Right lobe of liver (tissue), 6 donors: ENCODE measurements at places on chromosomes 1 and 21. TPM values are rescaled to one million over a fixed set of nuclear protein-coding genes. Genes with fewer than 3 reads are reported as not detected.

GRCh38 chr21:34348890-34349519 is 14.8 kb upstream of the KCNE2 start:
- no peaks in the 10 kb centered on the region for H3K36me3 ChIP-seq
- H3K27ac ChIP-seq = no peak overlapping the region
- no peaks in the 10 kb centered on the region for H3K27me3 ChIP-seq
- H3K4me3 ChIP-seq = no peak overlapping the region
- DNase-seq = no peak

DNA sequence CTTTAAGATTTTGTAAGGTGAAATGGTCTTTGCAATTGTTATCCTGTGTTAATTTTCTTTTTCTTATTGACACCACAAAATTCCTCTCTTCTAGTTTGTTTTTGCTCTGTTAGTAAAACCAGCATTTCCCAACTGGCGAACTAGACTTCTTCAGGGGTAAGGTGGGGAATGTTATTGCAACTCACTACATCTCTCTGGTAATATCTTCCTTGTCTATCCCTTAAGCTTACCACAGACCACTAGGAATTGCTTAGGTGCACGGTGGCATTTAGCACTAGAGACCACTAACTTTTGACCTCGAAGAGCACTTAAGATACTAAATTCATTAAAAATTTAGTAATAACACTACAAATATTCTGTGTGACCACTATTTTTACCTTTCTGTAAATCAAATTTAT is 4.2 kb upstream of the COA6 start:
- H3K27me3 ChIP-seq = no peaks in the 10 kb centered on the region
- no peaks in the 10 kb centered on the region for H3K4me1 ChIP-seq
- no peak for DNase-seq

DNA sequence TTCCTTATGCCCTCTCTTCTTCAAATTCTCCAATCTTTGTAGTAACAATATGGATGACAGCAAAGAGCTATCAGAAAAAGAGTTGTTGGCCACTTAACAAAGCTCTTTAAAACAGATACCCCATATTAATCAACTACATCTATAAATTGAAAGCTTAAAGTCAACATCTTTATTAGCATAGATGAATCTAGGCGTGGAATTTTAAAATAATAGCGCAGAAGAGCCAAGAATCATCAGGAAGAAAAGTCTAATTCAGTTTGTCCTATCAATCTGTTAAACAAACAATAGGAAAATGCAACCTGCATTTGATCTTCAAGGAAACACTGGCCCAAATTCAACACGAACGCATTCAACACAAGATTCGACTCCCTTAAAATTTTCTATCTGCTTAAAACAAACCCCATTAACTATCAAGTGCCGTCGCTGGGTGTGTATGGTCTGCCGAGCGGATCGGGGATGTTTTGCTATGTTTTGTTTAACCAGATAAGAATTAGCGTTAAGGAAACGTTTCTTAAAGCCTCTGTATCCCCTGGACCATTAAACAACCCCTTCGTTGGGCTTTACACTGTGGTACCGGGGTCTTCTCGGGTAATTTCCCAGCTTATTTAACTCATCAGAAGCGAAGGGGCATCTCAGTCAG is 1.0 kb downstream of the LYST start:
- peak overlapping the region; percentile 81 for H3K4me3 ChIP-seq
- H3K27me3 ChIP-seq = no peaks in the 10 kb centered on the region
- no peak for DNase-seq
- H3K36me3 ChIP-seq = no peaks in the 10 kb centered on the region
- H3K4me1 ChIP-seq = peaks cover 3% of the 10 kb centered on the region

SMG7 gene
- total RNA-seq = 33.5 TPM

DNA sequence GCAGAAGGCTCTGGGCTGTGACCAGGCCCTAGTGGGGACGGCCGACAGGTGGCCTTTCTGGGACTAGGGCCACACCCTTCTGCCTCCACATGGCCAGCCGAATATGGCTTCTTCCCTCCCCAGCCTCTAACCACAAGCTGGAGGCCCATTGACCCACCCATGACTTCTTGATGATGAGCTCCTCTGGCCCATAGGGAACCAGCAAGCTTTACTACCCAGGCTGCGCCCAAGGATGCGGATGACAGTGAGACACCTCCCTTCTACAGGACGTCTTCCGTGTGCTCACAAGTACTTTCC is 41.0 kb downstream of the LDLRAD2 start:
- H3K36me3 ChIP-seq = no peaks in the 10 kb centered on the region
- H3K27me3 ChIP-seq = no peaks in the 10 kb centered on the region
- H3K4me1 ChIP-seq = no peaks in the 10 kb centered on the region
- H3K4me3 ChIP-seq = no peak overlapping the region
- H3K27ac ChIP-seq = no peak overlapping the region
- DNase-seq = no peak

HHIPL2 gene
- total RNA-seq = not detected

FOXO6 gene
- total RNA-seq = not detected

- H3K27me3 ChIP-seq = no peaks in the 10 kb centered on the region
- H3K4me1 ChIP-seq = peaks cover 30% of the 10 kb centered on the region
- no peak overlapping the region for H3K4me3 ChIP-seq
- DNase-seq = no peak
- no peak overlapping the region for H3K27ac ChIP-seq
These were observed 229.7 kb upstream of the IRF2BP2 start for GRCh38 chr1:234839663-234840062.

GRCh38 chr1:248852481-248853405 is 6.1 kb downstream of the ZNF692 start:
- H3K4me3 ChIP-seq = no peak overlapping the region
- H3K36me3 ChIP-seq = peaks cover 16% of the 10 kb centered on the region
- no peak overlapping the region for H3K27ac ChIP-seq
- H3K27me3 ChIP-seq = no peaks in the 10 kb centered on the region

DNA sequence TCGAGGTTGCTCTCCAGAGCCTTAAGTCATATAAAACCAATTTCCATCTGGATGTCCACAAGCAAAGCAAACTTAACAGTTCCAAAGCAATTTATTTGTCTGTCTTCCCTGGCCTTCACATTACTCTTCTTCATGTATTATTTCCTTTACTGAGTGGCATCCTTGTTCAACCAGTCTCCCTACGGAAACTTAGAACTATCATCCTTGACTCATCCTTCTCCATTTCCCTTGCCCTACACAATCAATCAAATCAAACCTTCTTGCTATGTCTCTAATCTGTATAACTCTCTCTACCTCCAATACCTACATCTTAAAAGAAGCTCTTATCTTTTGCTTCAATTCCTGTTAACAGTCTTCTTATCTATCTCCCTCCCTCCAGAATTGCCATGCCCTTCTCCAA is 25.4 kb downstream of the EGLN1 start:
- H3K4me1 ChIP-seq = peaks cover 8% of the 10 kb centered on the region
- H3K36me3 ChIP-seq = no peaks in the 10 kb centered on the region
- DNase-seq = no peak
- H3K27me3 ChIP-seq = no peaks in the 10 kb centered on the region
- no peak overlapping the region for H3K4me3 ChIP-seq
- H3K27ac ChIP-seq = peak overlapping the region; percentile 6

S100A1 gene
- total RNA-seq = 0.43 TPM

DNA sequence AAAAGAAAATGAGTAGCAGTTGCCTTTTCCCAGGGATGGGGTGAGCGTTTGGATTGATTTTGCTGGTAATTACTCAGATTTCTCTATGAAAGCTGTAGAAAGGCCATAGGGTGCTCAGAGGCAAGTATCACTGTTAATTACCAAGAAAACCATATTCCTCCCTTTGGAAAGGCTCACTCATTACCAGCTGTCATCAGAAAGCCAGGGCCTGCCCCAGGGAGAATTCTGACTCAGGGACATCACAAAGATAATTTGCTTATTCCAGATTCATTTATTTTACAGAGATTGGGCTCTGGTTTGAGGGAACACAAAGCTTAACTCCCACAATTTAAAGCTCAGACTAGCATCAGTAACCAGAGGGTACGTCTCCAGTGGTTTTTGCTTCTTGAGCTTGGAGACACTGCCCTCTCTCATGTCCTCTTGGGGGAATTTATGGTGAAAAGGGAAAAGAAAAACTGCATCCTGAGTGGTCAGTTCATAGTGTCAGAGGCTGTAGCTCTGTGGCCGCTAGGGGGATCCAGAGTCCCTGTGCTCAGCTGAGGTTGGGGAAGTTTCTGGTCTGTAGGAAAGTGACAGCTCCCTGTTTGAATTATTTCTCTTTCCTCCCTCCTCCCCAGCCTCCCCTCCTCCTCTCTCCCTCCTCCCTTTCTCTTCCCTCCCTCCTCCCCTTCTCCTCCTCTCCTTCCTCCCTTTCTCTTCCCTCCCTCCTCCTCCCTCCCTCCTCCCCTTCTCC is 204.3 kb downstream of the KCNJ6 start:
- peak; percentile 73 for DNase-seq
- no peak overlapping the region for H3K27ac ChIP-seq
- no peaks in the 10 kb centered on the region for H3K36me3 ChIP-seq
- no peak overlapping the region for H3K4me3 ChIP-seq
- H3K4me1 ChIP-seq = no peaks in the 10 kb centered on the region
- H3K27me3 ChIP-seq = no peaks in the 10 kb centered on the region

GRCh38 chr1:115183158-115183557 is 93.9 kb upstream of the TSPAN2 start:
- no peak for DNase-seq
- H3K27me3 ChIP-seq = no peaks in the 10 kb centered on the region
- no peaks in the 10 kb centered on the region for H3K36me3 ChIP-seq
- H3K27ac ChIP-seq = no peak overlapping the region

GRCh38 chr1:221098471-221099405 is 219.5 kb downstream of the HLX start:
- H3K27me3 ChIP-seq = no peaks in the 10 kb centered on the region
- peak overlapping the region; percentile 29 for H3K27ac ChIP-seq
- no peaks in the 10 kb centered on the region for H3K36me3 ChIP-seq
- no peak for DNase-seq
- no peak overlapping the region for H3K4me3 ChIP-seq

DNA sequence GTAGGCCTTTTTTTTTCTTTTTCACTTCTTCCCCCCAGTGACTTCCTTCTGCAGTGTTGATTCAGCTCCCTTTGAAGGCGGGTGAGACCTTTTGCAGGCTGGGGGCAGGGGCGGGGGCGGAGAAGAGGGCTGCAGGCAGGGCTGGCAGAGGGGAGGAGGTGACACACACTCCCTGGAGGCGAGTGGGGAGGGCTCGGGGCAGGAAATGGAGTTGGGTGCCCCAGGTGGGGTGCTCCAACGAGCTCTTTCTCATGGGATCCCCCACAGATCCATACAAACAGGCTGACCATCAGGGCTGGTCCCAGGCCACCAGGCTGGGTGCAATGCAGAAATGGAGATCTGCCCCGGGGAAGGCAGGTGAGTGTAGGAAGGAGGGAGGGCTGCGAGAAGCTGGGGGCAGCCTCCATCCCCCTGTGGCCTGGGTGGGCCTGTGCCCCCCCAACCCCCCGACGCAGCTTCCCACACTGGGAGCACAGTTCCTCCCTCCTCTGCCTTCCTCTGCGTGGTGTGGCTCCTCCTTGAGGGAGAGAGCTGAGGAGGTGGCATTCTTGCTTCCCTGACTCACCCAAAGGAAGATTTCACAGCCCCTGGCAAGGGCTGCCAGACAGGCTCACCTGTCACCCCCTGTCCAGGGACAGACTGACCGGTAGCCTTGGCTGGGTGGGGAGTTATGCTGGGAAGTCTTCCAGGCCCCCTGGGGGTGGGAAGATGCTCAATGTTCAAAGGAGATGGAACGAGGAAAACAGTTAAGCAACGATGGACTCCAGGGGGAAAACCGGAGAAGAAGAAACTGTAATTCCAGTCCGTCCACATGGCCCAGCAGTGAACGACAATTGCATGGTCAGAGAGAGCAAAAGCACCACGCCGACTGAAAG is 7.1 kb upstream of the ITGB2 start:
- H3K27ac ChIP-seq = no peak overlapping the region
- H3K27me3 ChIP-seq = no peaks in the 10 kb centered on the region
- no peak overlapping the region for H3K4me3 ChIP-seq
- peaks cover 6% of the 10 kb centered on the region for H3K4me1 ChIP-seq
- H3K36me3 ChIP-seq = no peaks in the 10 kb centered on the region

DNA sequence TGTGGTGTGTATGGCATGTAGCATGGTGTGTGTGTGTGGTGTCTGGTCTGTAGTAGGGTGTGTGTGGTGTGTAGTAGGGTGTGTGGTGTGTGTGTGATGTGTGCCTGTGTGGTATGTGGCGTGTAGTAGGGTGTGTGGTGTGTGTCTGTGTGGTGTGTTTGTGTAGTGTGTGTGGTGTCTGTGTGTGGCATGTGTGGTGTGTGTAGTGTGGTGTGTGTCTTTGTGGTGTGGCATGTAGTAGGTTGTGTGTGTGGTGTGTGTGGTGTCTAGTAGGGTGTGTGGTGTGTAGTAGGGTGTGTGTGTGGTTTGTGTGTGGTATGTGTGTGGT is 85.5 kb downstream of the SYT2 start:
- no peak overlapping the region for H3K4me3 ChIP-seq
- H3K27me3 ChIP-seq = no peaks in the 10 kb centered on the region
- no peaks in the 10 kb centered on the region for H3K36me3 ChIP-seq

- no peaks in the 10 kb centered on the region for H3K27me3 ChIP-seq
- no peak overlapping the region for H3K27ac ChIP-seq
- no peak overlapping the region for H3K4me3 ChIP-seq
- H3K36me3 ChIP-seq = no peaks in the 10 kb centered on the region
These were observed 93.8 kb upstream of the PLPPR4 start for GRCh38 chr1:99170516-99170915.

GRCh38 chr21:38504066-38504465 is 5.8 kb upstream of the ERG start:
- H3K4me1 ChIP-seq = peaks cover 5% of the 10 kb centered on the region
- DNase-seq = no peak
- H3K27me3 ChIP-seq = no peaks in the 10 kb centered on the region
- H3K27ac ChIP-seq = no peak overlapping the region
- H3K4me3 ChIP-seq = no peak overlapping the region

TMPRSS15 gene
- not detected for total RNA-seq

DISC1 gene
- 3.3 TPM for total RNA-seq

KRTAP19-3 gene
- total RNA-seq = not detected

- no peaks in the 10 kb centered on the region for H3K4me1 ChIP-seq
- DNase-seq = no peak
- no peaks in the 10 kb centered on the region for H3K27me3 ChIP-seq
- H3K36me3 ChIP-seq = no peaks in the 10 kb centered on the region
- H3K27ac ChIP-seq = no peak overlapping the region
- no peak overlapping the region for H3K4me3 ChIP-seq
These were observed 85.6 kb downstream of the VAV3 start for GRCh38 chr1:107879346-107879745.
